ENCODE measurements at places on chromosomes 16 and 17.

DNA sequence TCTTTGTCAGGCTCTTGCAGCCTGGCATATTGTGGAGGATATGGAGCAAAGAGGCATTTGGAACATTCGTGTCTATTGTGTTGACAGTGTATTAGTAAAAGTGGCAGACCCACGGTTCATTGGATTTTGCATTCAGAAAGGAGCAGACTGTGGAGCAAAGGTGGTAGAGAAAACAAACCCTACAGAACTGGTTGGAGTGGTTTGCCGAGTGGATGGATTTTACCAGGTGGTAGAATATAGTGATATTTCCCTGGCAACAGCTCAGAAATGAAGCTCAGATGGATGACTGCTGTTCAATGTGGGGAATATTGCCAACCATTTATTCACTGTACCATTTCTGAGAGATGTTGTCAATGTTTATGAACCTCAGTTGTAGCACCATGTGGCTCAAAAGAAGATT is 44.5 kb downstream of the EFCAB13 start:
- DNase-seq = no peak

GRCh38 chr17:27319541-27320221 is 25.8 kb downstream of the WSB1 start:
- no peak for DNase-seq

DNA sequence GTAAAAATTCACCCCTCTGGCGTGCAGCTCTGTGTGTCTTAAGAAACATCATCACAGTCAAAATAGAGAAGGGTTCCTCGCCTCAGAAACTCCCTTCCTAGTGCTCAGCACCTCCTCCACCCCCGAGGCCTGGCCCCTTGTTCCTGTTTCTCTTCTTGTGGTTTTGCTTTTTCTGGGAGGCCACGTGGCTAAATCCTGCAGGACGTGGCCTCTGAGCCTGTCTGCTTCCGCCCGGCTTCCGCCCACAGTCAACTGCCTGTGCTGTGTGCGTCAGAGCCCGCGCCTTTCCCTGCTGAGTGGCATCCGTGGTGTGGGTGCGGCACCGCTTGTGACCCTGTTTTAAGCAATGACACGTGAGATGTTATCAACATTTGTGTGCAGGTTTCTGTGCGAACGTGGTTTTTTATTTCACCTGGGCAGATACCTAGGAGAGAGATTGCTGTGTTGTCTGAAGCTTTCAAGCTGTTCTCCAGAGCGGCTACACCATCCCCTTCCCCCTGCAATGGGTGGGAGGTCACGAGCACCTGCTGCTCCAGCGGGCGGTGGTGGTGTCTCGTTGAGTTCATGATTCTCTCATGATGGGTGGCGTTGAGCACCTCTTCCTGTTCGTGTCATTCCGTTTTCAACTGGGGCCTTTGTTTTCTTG is 21.7 kb downstream of the ACSF3 start:
- peak; percentile 30 for DNase-seq

- DNase-seq = no peak
Observed at GRCh38 chr16:9077091-9077809, 14.2 kb upstream of the HAPSTR1 start.

- peak; percentile 98 for DNase-seq
Observed at GRCh38 chr16:15672514-15673167, 22.6 kb downstream of the NDE1 start.

- DNase-seq = no peak
Observed at GRCh38 chr16:82201926-82202325, 31.9 kb upstream of the MPHOSPH6 start.

GRCh38 chr17:82583720-82584234 is 64.2 kb downstream of the FOXK2 start:
- DNase-seq = no peak

- no peak for DNase-seq
Observed at GRCh38 chr17:38848557-38848891, 5.0 kb downstream of the RPL23 start.

GRCh38 chr17:70375813-70376770 is 206.8 kb downstream of the KCNJ2 start:
- no peak for DNase-seq

DNA sequence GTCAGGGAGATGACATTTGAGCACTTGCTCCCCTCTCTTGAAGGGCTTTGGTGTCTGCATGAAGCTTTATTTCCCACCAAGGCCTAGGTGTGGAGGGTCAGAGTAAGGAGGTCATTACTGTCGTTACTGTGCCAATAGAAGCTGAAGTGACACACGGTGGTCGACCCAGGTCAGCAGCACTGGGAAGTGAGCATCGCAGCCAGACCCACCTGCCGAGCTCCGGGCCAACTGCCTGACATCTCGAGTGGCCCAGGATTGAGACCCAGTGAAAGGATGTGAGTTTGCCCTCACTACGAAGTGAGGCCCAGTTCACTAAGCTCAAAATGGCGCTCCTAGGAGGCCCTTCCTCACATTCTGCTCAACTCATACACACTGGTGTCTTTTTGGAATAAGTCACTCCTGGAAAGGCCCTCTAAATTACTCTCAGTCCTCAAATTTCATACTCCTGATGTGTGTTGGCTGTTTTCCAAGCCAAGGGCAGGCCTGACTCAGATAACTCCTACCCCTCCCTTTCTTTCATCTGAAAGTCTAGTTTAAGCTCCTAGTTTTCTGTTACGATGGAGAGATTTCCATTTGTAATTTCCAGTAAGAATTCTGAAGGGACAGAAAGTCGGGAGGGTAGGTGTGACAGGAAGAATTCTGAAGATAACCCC is 200.4 kb downstream of the LGALS9B start:
- DNase-seq = no peak
